Posterior cingulate gyrus (tissue), 11 donors: ENCODE measurements at places on chromosomes 16 and 17.

GRCh38 chr17:65797809-65798208 lies 236.4 kb upstream of the AXIN2 start:
- no peak for DNase-seq

GRCh38 chr16:12811441-12812383 lies 8.0 kb upstream of the CPPED1 start:
- DNase-seq = no peak

- peak; percentile 57 for DNase-seq
Measured at GRCh38 chr16:31362476-31363405, 7.8 kb downstream of the ITGAX start.

- DNase-seq = no peak
Measured at GRCh38 chr16:9447195-9447551, 355.7 kb downstream of the HAPSTR1 start.

DNA sequence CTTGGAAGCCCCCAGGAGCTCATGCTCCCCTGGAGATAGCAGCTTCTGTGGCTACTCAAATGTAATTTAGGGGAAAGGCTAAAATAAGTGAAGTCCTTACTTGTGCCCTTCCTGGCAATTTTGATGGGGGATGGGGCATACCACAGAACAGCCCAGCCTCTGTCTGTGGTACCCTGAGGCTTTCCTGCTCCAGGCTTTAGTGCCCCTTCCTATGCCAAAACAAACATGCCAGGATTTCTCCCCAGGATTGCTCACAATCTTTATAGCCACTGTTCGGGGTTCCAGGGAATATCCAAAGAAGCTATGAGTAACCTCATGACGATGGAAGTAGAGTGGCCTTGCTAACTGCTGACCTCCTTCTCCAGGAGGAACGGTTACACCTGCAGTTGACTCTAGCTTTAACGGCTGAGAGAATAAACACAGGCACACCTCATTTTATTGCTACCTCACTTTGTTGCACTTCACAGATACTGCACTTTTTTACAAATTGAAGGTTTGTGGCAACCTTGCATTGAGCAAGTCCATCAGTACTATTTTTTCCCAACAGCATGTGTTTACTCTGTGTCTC lies 24.9 kb downstream of the CCL4 start:
- DNase-seq = no peak

DNA sequence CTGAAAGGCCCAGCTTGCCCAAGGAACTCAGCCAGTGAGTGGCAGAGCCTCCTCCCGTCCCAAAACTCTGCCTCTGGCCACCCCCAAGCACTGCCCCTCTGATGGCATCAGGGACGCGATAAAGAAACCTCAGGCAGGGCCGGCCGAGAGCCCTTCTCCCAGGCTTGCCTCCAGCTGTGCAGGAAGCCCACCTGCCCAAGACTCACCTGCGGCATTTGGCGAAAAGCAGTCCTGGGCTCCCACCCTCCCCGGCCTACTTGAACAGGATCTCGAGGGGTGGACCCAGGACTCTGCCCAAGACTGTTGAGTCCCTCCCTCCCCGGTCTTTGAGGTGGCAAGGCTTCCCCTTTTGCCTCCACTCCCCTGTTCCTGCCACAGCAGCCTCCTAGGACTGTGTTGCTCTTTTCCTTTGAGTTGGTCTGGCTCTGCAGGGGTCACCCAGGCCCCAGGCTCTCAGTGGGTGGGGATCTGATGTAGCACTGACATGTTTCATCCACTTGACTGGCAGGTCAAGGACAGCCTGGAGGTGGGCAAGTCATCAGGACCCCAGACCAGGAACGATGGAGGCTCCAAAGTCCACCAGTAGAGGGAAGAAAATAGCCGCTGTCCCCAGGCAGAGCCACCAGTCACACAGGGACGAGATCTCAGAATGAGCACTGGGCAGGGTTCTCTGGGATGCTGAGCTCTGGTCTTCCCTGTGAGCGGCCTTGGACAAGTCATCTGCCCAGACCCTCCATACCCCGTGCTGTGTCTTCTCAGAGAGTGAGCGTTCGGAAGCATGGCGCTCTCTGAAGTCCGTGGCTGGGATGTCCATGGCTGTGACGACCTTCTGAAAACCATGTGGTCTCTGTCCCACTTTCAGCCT lies 111.0 kb upstream of the TNRC6C start:
- DNase-seq = peak; percentile 67

DNA sequence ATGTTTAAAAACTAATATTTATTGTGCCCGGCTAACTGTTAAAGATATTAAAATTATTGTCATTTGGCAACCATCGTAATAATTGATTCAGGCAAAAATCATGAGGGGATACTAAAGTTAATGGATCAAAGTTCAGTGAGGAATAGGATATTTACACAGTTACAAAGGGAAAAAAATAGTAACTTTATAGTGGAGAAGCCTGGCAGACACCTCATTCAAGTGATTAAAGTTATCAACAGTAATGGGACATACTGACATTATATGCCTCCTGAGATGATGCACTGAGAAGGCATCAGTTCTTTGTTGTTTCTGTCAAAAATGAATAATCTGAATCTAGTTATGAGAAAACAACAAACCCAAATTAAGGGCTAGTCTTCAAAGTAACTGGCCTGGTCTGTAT lies 77.1 kb downstream of the NLK start:
- DNase-seq = no peak

- no peak for DNase-seq
Measured at GRCh38 chr17:19549746-19550623, 16.3 kb downstream of the SLC47A1 start.

DNA sequence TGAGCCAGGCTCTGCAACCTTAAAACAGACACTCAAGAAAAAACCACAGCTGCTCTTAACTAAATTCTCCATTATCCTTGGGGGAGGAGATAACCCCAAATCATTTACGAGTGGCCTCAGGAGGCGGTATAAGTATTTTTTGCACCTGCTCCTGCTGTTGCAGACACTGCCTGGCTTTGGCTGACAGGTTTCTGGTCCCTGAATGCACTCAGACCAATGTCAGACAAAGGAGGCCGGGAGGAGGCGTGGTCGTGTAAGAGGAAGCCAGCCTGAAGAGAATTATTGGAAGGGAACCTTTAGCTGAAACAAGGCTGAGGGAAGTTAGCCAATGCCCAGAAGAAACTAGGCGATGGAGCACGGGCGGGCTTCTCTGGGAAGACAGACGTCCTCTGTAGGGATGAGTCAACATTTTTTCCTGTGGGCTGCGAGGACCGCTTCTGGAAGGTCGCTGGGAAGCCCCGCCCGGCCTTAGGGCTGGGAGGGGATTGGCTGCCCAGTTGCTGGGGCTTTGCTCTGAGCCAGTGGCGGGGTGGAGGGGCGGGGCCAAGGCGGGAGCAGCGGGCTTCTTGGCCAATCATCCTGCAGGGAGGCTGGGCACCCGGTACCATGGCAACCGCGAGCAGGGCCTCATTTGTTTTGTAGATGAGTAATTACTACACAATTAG lies 82.3 kb downstream of the CCDC182 start:
- peak; percentile 100 for DNase-seq

DNA sequence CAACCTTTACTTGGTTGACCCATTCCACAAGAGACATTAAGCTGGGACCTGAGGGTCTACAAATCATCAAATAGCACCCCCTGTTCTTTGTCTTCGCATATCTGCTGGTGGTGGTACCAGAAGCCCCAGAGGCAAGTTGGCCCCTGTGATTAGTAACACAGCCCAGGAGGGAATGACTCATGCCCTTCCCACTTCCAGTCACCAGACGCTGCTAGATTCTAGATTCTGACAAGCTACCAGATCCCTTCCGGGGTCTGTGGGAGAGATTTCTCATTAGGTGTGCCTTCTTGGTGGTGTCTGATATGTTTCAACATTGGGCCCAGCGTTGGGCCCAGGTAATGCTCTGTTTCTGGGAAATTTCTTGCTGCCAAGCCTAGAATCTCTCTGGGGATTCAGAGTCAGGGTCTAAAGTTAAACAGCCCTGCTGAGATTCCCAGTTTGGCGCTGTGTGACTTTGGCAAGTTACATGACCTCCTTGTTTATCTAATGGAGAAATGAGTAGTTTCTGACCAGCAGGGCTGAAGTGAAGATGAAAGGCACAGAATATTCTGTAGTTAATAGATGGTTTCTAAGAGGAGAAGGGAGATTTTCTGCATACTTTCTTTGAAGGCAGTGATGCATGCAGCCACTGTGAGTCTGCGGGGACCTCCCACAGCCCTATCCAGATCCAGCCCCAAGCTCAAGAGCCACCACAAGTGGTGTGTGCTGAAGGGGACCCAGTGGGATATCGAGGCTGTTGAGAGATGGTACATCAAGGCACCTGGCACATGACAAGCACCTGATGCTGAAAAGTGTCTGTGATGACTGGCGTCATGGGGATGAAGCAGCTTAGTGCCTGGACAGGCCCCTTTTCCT lies 3.9 kb downstream of the TRPV2 start:
- no peak for DNase-seq

DNA sequence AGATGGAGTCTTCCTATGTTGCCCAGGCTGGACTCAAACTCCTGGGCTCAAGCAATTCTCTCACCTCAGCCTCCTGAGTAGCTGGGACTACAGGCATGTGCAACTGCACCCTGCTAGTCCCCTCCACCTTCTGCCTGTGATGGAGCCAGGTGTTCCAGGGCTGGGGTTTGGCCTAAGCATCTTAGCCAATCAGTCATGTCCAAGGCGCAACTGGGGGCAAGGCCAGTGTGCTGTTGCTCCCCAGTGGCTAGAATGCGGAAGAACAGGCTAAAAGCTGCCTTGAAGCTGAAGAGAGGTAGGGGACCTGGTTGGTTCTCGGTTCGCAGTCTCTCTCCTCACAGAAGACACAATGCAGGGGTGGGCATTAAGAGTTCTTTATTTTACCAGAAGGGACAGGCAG lies 18.6 kb downstream of the FLOT2 start:
- no peak for DNase-seq

- peak; percentile 97 for DNase-seq
Measured at GRCh38 chr16:65745-66144, 6.7 kb downstream of the RHBDF1 start.

GRCh38 chr17:37820313-37820994 lies 75.6 kb upstream of the HNF1B start:
- DNase-seq = no peak

DNA sequence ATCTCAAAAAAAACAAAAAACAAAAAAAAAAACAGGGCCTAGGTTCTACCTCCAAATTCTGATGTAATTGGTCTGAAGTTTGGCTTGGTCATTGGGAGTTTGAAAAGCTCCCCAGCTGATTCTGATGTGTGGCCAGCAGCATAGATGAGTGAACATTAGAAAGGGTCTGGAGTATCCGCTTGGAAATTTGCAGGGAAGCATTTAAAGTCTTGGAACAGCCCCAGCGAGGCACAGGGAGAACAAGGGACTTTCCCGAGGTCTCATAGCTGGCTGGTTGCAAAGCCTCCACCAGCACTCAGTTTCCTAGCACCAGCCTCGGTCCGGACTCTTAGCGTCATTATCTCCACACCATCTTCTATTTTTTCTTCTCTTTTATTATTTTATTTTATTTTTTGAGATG lies 70.8 kb downstream of the RAB11FIP4 start:
- no peak for DNase-seq

DNA sequence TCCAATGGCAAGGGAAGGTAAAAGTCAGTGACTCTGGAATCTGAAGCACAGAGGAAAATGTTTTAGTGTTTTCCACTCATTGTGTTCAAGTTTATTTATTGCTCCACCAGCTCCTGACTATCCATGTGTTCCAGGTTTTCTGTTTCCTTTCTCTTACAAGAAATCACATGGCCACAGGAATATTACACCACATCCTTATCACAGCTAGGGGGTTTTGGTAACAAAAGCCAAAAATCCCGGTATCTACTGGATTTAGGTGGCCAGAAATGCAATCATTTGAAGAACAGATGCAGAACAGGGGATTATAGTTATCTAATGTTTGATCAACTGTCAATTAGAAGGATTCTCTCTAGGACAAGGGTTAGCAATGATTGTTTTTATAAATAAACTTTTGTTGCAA lies 47.9 kb downstream of the STH start:
- DNase-seq = no peak

- DNase-seq = no peak
Measured at GRCh38 chr16:88649924-88650748, 717 bp downstream of the CYBA start.

DNA sequence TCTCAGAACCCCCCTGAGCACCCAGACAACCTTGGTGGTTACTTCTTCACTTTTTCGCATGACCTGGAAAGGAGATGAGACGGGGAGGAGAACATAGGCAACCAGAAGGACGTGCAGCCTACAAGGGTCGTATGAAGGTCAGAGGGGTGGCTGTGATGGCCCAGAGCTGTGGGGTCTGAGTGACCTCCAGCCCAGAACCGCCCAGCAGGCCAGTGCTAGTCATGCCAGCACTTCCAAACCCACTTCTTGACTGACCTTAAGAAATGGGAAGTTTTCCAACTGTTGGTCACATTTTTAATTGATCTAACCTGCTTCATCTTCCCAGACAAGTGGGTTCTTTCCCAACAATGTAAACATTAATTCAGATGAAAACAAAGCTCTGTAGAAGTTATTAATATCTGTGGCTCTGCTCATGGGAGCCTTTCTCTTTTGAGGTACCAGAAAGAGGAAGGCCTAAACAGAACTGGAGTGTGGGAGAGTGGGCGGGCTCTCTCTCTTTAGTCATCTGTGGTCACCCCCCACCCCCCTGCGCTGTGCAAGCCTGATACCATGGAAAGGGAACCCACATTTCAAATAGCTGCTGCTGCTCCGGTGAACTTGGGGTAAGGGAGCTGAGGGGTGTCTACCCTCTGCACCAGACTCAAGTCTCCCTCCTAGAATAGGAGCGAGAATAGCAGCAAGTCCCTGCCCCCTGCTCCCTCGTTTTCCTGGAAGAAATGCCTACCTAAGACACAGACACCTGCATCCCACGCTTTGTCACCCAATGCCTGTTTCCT lies 101.6 kb downstream of the RAB11FIP4 start:
- DNase-seq = peak; percentile 84

DNA sequence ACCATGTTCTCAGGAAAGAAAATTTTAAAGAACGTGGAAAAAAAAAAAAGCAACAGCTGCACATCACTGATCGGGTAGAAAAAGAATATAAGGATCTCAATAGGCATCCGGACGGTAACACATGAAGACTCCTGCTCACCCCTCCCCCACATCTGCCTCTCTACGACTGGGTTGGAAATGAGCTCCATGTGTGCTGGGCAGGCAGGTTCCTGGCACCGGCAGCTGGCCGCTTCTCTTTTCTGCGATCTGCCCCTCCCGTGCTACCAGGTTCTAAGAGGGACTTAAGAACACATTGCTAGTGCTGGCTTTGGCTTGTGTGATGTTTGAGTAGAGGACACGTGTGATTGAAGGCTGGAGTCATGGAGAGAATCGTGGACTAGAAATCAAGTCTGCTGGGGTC lies 115.5 kb downstream of the AATF start:
- no peak for DNase-seq

- DNase-seq = no peak
Measured at GRCh38 chr17:34174496-34174895, 80.6 kb upstream of the CCL2 start.

GRCh38 chr16:89345642-89346150 lies 128.2 kb downstream of the ZNF778 start:
- no peak for DNase-seq
